ENCODE measurements at places on chromosomes 3 and 15.
A peak's percentile ranks its signal among the peaks of the same experiment; 100 is the strongest.

- no peak for DNase-seq
These were observed 64.4 kb downstream of the UACA start for GRCh38 chr15:70698836-70699390.

DNA sequence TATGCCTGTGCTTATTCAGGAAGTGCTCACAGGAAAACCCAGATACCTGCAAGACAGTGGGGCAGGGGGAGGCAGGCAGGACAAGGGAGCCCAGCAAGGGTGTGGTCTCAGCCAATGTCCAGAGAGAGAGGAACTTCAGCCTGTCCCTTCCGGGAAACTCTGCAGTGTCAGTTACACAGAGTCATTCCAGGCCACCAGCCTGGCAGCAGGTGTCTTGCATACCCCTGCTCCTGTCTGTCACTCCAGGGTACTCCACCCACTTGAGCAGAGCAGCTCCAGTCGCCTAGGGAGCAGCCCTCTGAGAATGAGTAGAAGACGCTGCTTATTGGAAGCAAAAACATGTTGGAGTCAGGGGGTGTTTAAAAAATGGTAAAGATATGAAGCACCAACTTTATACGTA, 431.2 kb upstream of the RGMA start:
- no peak for DNase-seq

- no peak for DNase-seq
These were observed 85.2 kb upstream of the ADAMTS17 start for GRCh38 chr15:100426937-100427336.

DNA sequence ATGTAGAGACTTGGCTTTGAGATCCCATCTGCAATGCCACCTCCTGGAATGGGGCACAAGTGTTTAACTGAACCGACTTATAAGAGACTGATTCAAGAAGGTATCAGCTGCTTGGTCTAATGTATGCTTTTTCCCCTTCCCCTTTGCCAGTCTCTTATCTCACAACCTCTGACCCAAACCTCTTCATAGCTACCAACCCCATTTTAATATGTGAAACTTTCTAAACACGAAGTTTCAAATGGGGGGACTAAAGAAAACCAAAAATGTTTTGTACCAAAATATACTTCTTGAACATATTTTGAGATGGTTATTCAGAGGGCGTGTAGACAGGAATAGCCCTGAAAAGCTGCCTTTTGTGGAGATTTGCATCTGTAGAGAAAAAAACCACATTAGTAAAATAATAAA, 73.1 kb downstream of the OXSM start:
- no peak for DNase-seq

GRCh38 chr15:90701880-90702630, 15.1 kb upstream of the BLM start:
- no peak for DNase-seq

- peak; percentile 35 for DNase-seq
These were observed 51.0 kb upstream of the ATOSA start for GRCh38 chr15:52730173-52730572.

DNA sequence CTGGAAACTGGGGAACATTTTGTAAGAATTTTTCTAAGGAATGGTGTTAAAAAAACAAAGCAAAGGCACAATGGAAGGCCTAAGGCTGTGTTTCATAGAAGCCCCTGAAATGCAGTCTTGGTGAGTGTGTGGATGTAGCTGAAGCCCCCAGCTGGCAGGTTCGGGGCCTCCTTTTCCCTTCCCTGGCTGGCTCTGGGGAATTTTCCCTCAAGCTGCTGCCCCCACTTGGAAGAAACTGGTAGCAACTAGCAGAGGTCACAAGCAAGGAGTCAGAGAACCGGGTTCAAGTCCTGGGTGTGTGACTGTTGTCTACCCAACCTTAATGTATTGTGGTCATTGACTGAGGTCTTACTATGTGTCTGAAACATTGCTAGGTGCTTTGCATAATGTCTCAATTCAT, 85.3 kb upstream of the MYZAP start:
- no peak for DNase-seq

DNA sequence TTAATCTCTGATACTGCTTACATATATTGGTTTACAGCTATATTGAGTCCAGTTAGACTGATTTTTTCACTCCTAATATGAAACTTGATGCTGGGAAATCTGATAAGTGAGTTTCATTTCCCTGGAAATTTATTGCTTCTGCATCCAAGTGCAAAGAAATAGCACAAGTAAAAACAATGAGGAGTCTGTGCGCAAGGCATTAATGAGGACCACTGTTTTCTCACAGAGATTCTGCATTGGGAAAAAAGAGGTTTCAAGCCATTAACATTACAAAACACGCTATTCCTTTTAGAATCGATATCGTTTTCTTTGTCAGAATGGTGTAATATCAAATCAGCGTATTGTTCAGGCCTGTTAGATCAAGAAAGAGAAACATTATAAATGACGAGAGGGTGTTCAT, 723.3 kb upstream of the ARRDC4 start:
- no peak for DNase-seq

GRCh38 chr3:39154280-39155021, 1.1 kb upstream of the CSRNP1 start:
- no peak for DNase-seq

DNA sequence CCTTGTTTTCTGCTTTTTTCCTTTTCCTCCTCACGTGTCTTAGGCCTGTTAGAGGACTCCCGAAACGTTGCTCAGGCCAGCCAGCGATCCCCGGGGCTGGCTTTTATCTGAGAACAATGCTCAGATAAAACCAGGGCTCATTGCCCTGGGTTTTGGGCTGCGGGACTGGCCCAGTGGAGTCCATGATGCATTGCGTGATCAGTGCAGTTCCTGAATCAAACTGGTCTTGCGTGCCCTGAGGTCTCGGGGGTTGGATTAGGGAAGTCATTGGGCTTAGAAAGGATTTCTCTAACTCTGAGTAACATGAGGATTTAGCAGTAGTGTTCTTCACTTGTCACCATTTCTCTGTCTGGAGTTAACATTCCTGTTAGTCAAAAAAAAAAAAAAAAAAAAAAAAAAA, 66.3 kb downstream of the CCR1 start:
- no peak for DNase-seq

- peak; percentile 33 for DNase-seq
These were observed 62.7 kb downstream of the PDE8A start for GRCh38 chr15:85044251-85044853.

- DNase-seq, result no peak
These were observed 4.9 kb downstream of the SLC12A6 start for GRCh38 chr15:34332553-34333120.

DNA sequence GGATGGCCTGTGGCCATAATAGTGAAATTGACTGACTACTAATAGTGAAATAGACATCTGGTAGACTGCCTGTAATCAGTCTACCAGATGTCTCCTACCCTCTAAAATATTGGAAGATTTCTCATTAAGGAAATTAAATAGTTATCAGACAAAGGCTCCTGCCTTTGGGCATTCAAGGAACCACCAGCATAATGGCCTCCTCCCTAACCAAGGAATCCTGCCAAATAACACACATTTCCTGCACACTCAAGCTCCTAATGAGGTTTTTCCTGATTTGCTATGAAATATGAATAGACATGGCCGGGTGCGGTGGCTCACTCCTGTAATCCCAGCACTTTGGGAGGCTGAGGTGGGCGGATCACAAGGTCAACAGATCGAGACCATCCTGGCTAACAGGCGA, 14.6 kb downstream of the NUSAP1 start:
- DNase-seq, result no peak

DNA sequence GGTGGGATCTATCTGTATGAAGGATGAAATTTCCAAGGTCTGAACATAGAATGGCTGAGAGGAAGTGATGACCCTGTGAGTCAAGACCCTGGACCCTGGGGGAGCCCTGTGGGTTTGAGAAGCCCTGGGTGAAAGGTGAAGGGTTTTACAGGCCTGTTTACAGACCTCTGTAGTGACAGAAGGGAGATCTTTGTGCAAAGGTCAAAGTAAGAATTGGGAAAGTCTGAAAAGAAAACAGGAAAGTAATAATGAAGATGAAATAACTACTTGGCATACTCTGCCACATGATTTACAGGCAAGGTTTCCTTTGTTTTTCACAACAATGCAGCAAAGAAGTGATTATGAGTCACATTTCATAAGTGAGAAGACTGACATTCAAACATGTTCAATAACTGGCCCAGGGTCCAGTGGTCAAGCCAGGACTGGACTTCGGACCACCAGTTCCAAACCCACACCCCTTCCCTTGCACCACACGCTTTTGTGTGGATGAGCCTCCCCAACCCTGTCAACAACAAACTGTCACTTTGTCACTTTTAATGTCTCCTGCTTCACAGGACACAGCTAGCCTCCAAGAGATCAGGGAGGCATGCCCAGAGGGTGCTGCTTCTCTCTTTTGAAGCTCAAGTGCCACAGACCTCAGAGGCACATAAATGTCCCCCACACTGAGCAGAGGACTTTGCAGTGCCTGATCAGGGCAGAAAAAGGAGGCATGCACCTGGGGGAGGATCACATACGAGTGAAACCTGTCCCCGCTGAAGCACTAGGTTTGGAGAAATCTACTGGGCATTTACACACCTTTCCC, 21.5 kb downstream of the CD86 start:
- no peak for DNase-seq

GRCh38 chr3:71247958-71248335, 335.6 kb downstream of the FOXP1 start:
- DNase-seq, result no peak

DNA sequence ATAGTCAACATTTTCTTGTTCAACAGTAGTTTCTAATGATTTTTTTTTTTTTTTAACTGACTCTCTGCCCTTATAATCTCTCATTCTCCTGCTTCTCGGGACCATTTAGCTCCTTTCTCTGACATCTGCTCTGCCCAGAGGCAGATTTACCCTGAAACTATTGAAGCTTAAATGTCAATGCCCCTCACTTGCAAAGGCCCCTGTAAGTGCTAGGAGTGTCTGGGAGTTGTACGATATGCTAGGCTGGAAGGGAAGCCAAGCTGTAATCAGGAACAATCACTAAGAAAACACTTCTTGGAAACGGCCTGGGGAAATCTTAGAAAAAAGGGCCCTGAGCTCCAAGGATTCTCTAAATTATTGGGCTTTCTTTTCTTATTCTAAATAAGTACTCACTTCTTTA, 5.8 kb upstream of the PLOD2 start:
- DNase-seq, result no peak

- DNase-seq, result no peak
These were observed 65.3 kb upstream of the IGF1R start for GRCh38 chr15:98582900-98583554.

GRCh38 chr15:57053470-57053869, 135.0 kb downstream of the TCF12 start:
- DNase-seq, result no peak

GRCh38 chr3:32934150-32934742, 17.2 kb upstream of the CCR4 start:
- peak; percentile 15 for DNase-seq

DNA sequence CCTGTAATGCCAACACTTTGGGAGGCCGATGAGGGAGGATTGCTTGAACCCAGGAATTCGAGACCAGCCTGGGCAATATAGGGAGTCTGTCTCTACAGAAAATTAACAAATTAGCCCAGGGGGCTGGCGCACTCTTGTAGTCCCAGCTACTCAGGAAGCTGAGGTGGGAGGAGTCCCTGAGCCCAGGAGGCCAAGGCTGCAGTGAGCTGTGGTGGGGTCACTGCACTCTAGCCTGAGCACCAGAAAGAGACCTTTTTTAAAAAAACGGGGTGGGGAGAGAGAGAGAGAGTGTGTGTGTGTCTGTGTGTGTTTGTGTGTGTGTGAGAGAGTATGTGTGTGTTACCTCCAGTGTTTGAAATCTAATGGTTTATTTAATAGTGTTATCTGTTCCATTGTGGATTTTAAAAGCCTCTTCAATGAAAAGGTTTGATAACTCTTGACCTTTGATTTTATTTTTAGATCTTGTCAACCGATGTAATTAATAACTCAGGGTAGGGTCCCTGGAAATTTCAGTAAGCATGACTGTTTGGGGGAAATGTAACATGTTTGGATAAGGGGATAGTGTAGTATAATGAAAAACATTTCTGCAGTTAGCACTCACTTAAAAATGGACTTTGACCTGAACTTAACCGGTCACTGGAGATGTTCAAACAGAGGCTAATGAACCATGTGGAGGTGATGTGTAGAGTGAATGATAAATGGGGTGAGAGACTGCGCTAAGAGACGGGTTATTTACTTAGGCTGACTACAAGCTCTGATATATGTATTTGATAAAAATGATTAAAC, 29.7 kb downstream of the LRCH3 start:
- no peak for DNase-seq

GRCh38 chr15:91075739-91076138, 24.3 kb upstream of the SV2B start:
- no peak for DNase-seq

GRCh38 chr3:112327371-112327951, 5.5 kb upstream of the CD200 start:
- DNase-seq, result peak; percentile 32

DNA sequence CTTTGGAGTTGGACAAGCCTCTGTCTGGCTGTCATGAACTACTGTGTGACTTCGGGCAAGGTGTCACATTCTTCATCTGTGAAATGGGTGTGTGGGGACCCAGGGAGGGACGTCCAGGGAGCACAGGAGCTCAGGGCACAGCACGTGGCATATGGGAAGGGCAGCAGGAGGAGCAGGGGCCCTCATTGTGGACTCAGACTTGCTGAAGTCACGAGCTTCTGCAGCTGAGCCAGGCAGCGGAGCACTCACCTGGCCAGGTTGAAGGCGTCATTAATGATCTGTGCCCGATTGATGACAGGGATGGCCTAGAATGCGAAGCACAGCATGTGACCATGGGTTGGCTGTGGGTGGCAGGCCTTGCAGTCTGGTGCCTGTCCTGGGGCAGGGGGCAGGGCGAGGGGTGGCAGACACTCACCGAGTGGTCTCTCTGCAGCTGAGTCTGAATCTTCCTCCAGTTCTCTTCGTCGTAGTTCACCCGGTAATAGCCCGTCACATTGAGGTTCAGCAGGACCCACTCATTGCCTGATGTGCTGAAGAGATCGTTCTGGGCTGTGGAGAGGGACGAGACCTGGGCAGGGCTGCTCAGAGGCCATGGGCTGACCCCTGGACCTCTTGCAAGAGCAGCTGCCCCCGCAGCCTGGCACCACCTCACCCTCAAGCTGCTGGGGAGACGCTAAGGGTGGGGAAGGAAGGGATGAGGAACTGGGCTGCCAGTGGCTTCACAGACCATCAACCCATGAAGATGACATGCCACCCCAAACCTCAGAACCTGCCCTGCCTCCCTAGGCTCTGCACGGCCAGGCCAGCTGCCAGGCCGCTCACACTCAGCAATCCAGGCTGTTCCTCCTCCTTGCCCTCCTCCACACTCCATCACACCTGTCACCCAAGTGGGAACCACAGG, 15.4 kb downstream of the ANPEP start:
- DNase-seq, result no peak

Data from activated CD4-positive, alpha-beta T cell treated with anti-CD3 and anti-CD28 coated beads for 4 hours (primary cell).